Activated CD8-positive, alpha-beta memory T cell treated with anti-CD3 and anti-CD28 coated beads, Interleukin-2, amount 10 ng/mL, durations not matched to agents 7 days and 5 days (primary cell): ENCODE measurements at places on chromosomes 12 and 14.

GRCh38 chr14:105430042-105430441, 10.4 kb downstream of the MTA1 start:
- DNase-seq, result no peak

DNA sequence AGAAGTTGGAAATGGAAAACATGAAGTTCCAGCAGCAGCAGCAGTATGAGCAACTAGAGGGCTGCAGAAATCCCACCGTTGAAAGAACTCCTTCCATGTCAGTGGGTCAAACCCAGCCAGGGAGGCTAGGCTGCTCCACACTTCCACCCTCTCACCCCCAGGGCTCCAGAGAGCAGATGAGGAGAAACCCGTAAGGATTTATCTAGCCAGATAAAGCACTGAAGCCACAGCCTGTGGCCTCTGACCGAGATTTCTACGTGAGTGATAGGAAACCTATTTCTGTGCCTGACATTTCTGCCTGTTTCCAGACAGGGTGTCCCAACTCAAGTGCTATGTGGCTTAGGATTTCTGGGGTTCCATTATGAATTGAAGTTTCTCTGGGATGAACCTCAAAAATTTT, 100.0 kb upstream of the EEA1 start:
- no peak for DNase-seq

- no peak for DNase-seq
Observed at GRCh38 chr14:51576879-51577278, 74.8 kb upstream of the FRMD6 start.

DNA sequence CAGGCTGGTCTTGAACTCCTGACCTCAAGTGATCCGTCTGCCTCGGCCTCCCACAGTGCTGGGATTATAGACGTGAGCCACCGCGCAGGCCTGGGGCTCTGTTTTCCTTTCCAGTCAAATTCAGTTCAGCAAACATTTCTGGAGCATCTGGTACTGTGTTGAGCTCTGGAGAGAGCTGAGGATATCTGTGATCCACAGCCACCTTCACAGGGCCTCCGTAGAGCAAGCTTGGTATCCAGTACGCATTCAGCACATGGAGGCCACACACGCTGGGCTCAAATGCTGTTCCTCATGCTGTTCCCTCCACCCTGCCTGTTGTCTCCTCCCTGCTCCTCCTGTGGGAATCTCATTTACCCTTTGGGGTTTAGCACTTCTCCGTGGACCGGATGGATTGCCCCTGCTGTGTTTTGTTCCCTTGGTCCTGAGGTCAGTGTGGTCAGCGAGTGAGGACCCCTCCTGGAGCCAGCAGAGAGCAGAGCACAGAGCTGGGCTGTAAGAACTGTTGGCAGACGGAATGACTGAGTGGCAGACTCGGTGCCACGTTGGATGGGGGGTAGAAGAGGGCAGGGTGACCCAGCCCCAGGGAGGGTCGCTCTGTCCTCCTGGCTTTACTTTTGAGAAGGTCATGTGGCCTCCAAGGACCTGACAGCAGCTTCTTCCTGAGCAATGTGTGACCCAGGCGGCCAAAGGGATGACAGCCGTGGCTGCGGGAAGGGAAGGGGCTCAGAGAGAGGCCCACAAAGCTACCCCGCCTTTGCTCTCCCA, 891 bp downstream of the RPS6KL1 start:
- DNase-seq, result no peak
